Dermis blood vessel endothelial cell (primary cell): ENCODE measurements at places on chromosomes 16 and 17.
A peak's percentile ranks its signal among the peaks of the same experiment; 100 is the strongest.

GRCh38 chr16:29989111-29989858 lies 6.1 kb downstream of the HIRIP3 start:
- DNase-seq = no peak

DNA sequence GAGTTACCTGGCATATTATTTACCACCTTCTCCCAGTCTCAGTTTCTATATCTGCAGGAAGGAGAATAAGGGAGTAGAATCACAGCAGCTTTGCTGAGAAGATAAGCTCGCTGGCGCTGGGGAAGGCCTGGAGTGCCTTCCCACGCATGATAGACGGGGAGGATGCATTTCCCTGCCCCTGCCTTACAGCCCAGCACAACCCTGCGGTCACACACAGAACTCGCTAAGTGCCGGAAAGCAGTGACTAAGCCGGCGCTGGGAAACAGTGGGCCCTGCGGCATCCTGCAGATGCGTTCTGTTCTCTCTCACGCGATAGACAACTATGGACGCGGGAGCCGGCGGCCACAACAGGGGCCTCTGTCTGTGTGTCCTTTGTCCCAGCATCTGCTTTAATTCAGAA lies 4.8 kb downstream of the CA5A start:
- DNase-seq = peak; percentile 43

- no peak for DNase-seq
Observed at GRCh38 chr17:78268191-78268874, 36.9 kb downstream of the TMEM235 start.

DNA sequence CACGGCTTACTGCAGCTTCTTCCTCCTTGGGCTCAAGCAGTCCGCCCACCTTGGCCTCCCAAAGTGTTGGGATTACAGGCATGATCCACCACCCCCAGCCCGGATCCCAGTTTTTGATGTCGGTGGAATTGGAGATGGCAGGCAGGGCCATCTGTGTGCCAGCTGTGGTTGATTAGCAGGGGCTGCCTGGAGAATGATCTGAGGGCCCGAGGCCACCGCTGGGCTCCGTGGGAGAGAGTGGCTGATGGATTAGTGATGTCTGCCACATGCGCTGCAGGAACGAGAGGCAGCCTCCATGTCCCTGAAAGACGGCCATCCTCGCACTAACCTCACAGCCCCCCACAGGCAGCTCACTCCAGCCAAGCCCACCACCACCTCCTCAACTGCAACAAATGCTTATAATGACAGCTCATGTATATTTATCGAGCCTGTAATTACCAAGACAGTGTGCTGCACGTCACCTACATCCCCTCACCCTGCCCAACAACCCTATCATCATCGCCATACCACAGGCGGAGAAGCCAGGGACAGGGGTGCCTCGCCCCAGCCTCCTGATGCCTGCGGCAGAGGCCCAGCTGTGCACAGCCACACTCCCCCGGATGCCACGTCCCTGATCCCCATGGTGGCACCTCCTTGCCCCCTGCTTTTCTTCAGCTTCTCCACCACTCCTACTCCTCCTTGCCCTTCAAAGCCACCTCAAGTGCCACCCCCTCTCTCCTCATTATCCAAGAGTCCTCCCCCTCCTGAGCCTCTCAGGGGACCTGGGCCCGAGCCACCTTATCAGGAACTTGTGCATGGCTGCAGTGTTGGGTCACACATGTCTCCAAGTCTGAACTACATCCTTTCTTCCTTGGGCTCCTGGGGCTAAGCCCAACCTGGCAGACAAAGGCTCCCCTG lies 33.2 kb downstream of the ACTG1 start:
- DNase-seq = no peak

GRCh38 chr16:60792437-60792836 lies 1243.8 kb downstream of the CDH8 start:
- no peak for DNase-seq

DNA sequence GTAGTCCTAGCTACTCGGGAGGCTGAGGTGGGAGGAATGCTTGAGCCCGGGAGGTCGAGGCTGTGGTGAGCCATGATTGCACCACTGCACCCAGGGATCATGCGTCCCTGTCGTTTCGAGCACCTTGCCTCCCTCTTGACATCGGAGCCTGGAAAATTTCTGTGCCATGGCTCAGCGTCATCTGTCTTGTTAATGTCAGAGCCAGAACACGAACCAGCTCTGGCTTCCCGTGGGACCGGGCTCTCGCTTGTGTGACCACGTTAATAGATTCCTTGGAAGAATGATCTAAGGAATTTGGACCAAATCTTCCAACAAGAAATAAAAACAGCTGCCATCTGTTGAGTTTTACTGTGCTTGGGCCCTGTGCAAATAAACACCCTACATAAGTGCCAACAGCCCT lies 117.7 kb downstream of the ABCC1 start:
- DNase-seq = no peak
